A549 treated with GW870086 at 1 μM for 4 hours (cell line): ENCODE measurements at places on chromosomes 7 and 10. TPM values are rescaled to one million over a fixed set of nuclear protein-coding genes. Genes with fewer than 3 reads are reported as not detected.

The KCP gene
- 0.09 to 0.18 TPM (median 0.14 TPM) in 5 replicates for total RNA-seq

The ITPRID1 gene
- not detected in 5 replicates for total RNA-seq

The CPVL gene
- total RNA-seq = 0.21 to 0.55 TPM (median 0.44 TPM) in 4 of 5 replicates, not detected in the other

The ZNF775 gene
- 4.5 to 6.3 TPM (median 5.2 TPM) in 5 replicates for total RNA-seq

The HPSE2 gene
- total RNA-seq = not detected in 5 replicates
